ENCODE measurements at places on chromosomes 12 and 14.

- no peak for DNase-seq
Observed at GRCh38 chr12:11825278-11825677, 175.8 kb downstream of the ETV6 start.

- DNase-seq, result no peak
Observed at GRCh38 chr12:94147991-94148738, at the start of gene PLXNC1. PLXNC1 (plus strand) TSS chr12:94148577; CDS start chr12:94148972, 395 bp downstream.

- no peak for DNase-seq
Observed at GRCh38 chr14:22122829-22123560, 449.4 kb upstream of the OR4E1 start.

DNA sequence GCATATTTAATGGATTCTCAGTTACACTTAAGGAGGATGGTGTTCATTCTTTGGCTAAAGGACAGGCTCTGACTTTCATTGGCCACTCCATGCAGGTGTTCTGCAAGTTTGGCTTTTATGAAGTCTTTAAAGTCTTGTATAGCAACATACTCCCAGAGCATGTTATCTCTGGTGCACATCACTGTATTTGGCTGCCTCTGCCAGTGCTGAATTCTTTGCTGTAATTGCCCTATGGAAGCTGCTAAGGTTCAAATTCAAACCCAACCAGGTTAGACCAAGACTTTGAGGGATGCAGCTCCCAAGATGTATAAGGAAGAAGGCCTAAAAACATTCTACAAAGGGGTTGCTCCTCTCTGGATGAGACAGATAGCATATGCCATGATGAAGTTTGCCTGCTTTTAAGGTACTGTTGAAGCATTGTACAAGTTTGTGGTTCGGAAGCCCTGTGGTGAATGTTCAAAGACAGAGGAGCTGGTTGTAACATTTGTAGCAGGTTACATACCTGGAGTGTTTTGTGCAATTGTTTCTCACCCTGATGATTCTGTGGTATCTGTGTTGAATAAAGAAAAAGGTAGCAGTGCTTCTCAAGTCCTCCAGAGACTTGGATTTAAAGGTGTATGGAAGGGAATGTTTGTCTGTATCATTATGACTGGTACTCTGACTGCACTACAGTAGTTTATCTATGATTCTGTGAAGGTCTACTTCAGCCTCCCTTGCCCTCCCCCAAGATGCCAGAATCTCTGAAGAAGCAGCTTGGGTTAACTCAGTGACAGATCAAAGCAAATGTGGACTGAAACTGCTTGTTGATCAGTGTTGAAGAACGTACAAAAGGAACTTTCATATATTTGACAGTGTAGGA is 19.4 kb downstream of the TMEM116 start:
- DNase-seq, result no peak

GRCh38 chr12:54840244-54840865 is 14.0 kb upstream of the MUCL1 start:
- no peak for DNase-seq

DNA sequence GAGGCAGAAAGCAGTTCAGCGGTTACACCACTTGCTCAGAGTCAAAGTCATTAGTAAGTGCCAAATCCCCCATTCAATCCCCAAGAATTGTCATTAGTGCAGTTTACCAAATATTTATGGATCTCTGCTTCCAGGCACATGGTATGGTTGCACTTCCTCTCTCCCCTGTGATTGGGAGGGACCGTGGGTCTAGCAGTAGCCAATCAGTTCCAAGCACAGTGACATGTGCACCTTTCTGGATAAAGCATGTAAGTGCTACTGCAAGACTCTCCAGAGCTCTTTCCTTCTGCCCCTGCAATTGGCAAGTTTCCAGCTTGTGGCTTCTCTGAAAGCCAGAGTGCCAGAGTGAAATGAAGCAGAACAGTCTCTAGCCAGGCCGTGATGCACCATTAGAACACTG is 85.3 kb upstream of the FLRT2 start:
- DNase-seq, result no peak

- DNase-seq, result no peak
Observed at GRCh38 chr14:43790681-43791080, 716.4 kb downstream of the FSCB start.

DNA sequence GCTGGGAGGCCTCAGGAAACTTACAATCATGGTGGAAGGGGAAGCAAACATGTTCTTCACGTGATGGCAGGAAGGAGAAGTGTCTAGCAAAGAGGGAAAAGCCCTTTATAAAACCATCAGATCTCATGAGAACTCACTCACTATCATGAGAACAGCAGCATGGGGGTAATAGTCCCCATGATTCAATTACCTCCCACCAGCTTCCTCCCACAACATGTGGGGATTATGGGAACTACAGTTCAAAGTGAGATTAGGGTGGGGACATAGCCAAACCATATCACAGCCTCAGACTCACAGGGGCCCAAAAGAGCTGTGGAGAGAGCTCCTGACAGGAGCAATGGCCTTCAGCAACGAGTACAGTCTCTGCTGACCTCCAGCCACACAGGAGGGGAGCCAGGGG is 151.4 kb downstream of the GXYLT1 start:
- DNase-seq, result no peak

- DNase-seq, result no peak
Observed at GRCh38 chr14:98694541-98694940, 577.5 kb downstream of the BCL11B start.

- no peak for DNase-seq
Observed at GRCh38 chr14:73008501-73008900, 18.4 kb downstream of the ZFYVE1 start.

DNA sequence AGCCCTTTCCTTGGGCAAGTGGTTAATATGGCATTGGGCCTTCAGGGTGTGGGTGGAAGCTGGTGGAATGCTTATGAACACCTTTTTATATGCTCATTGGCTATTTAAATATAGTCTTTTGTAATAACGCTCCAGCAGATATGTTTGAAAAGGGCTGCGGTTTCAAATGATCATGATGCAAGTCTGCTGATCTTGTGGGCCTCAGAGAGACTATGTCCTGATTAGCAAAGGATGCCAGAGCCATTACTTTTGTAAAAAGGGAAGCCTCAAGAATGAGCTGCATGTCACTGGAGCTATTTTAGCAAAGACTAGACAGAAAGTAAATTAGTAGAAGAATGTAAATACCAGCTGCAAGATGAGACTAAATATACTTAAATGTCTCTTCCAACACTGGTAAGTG is 200.5 kb downstream of the GXYLT1 start:
- no peak for DNase-seq

- no peak for DNase-seq
Observed at GRCh38 chr14:52596861-52597260, 44.2 kb downstream of the GPR137C start.

GRCh38 chr12:121949648-121950397 is 31.4 kb downstream of the CFAP251 start:
- no peak for DNase-seq

Data from hematopoietic multipotent progenitor cell treated with erythropoietin and hydrocortisone succinate and interleukin-3 and kit ligand, for 15 days (in vitro differentiated cells).